ENCODE measurements at places on chromosomes 16 and 17.

DNA sequence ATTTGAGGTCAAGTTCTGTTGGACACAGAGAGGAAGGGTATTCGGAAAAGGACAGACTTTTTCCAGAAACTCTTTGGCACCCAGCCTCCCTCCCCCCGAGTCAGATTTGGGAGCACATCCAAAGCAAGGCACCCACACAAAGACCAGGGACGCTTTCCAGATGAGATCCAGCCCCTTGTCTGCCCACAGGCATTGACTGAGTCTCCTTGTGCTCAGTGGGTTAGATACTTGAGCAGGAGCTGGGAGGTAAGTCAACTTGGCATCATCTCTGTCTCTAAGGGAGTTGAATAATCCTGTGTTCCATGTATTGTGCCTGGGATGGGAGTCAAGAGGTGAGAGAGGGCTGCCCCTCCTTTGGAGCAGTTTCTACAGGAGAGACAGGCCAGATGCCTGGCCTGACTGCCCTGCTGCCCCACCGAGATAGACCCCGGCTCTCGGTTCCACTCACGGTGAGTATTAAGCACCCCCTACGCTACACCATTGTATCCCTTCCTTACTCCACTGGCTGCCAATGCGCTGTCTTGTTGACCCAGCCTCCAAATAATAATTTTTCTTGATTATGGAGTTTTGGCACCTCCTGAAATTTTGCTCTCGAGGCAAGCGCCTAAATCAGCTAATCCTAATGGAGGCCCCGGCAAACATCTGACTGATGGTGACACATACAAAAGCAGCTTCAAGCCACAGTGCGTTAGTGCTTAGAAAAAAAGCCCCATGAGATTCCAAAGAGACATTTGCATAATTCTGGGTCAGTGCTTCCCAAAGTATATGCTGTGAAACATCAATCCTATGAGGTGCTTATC lies 29.6 kb upstream of the MAP3K14 start:
- no peak for DNase-seq

GRCh38 chr16:47503936-47504335 lies 42.8 kb downstream of the PHKB start:
- no peak for DNase-seq

GRCh38 chr16:74832228-74832627 lies 57.6 kb upstream of the FA2H start:
- no peak for DNase-seq

- no peak for DNase-seq
These were observed 229.7 kb downstream of the SNX29 start for GRCh38 chr16:12206098-12206748.

DNA sequence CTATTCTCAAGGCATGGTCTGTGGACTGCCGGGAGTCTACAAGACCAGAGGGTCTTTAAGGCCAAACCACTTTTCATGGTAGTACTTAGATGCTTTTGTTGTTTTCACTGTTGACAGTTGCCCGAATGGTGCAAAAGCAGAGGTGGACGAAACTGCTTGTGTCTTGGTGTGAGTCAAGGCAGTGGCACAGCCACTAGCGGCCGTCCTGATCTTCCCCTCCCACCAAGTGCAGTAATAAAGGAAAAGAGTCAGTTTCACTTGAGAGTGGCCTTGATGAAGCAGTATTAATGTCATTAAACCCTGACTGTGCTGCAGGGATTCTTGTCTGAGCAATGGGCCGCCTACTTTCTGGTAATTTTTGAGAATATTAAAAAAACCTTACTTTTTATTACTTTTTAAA lies 109.1 kb downstream of the PRKCA start:
- DNase-seq, result no peak

DNA sequence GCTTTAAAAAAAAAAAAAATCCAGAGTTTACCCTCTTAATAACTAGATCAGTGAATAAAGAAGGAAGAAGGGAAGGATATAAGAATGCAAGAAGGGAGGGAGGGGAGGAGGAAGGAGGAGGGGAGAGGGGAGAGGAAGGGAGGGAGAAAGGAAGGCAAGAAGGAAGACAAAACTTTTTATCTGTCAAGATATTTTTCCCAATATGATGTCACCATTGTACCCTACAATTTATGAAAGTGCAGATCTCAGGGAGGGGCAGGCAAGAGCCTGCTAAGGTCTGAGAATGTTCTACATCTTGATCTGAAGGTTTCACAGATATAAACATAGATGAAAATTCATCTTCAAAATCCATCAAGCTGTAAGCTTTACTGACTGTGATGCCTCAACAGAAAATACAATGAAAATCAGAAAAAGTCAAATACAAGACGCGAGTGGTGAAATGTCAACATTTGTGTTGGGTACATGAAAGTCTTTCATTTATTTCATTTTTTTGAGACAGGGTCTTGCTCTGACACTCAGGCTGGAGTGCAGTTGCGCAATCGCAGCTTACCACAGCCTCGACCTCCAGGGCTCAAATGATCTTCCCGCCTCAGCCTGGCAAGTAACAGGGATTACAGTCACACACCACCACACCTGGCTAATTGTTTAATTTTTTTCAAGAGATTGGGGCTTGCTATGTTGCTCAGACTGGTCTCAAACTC lies 57.1 kb upstream of the EMP2 start:
- DNase-seq, result no peak

DNA sequence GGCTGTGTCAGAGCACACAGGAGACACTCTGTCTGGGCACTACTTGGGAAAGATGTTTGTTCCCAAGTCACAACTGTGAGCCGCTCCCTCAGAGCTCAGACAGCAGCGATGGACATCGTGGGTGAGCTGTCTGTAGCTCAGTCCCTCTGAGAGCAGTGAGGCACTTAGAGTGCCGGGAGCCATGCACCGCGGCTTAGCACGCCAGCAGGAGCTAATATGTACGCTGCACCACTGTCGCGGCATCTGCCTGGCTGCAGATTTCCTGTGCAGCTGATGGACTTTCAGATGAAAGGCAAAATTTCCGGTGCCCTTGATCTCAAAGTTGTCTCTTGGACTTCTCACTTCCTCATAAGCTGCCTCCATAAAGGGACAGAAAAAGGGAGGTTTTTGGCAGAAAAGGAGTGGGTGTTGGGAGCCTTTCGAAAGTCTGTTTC lies 92.8 kb upstream of the ZNF469 start:
- no peak for DNase-seq

DNA sequence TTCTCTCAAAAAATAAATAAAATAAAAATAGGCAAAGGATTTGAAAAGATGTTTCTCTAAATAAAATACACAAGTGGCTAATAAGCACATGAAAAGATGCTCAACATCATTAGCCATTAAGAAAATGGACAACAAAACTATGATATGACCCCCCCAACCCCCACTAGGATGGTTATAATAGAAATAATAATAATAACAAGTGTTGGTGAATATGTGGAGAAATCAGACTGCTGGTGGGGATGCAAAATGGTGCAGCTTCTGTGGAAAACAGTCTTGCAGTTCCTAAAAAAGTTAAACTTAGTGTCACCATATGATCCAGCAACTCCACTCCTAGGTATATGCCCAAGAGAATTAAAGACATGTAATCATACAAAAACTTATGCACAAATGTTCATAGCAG lies 9.0 kb upstream of the MYCBPAP start:
- DNase-seq, result no peak

DNA sequence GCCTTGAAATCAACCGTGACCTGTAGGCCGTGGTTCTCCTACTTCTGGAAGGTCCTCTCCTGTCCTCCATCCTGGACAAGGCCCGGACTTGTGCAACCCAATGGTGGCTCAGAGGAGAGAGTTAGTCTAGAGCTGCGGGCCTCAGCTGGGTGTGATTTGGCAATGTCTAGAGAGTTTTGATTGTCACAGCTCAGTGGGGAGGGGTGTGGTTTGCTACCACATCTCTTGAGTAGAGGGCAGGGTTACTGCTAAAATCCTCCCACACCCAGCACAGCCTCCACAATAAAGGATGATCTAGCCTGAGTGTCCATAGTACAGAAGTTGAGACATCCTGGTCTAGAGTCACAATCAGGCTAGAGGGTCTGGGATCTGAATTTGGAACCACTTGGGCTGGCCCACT lies 40.3 kb downstream of the MYH13 start:
- DNase-seq, result no peak

DNA sequence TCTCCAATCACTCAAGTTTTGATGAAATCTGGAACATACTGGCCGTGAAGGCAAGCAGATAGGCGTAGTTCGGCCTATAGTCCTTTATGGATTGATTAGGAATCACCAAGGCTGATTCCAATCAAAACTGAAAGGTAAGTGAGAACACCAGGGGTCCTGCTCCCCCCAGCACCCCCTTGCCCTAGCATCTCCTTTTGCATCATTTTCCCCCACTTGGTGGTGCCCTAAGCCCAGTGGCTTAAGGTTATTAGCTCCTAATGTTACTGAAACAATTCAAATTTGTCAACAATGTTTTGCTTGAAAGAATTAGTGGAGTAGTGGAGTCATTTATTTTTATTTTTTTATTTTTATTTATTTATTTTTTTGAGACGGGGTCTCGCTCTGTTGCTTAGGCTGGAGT lies 4.9 kb downstream of the SLFN14 start:
- no peak for DNase-seq

DNA sequence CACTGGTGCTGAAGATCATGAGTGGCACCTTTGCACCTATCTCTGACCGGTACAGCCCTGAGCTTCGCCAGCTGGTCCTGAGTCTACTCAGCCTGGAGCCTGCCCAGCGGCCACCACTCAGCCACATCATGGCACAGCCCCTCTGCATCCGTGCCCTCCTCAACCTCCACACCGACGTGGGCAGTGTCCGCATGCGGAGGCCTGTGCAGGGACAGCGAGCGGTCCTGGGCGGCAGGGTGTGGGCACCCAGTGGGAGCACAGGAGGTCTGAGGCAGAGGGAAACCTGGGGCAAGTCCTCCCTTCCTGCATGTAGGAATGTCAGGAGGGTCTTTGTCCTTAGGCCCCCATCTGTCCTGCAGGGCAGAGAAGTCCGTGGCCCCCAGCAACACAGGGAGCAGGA lies 6.5 kb upstream of the TRAF4 start:
- DNase-seq, result no peak

GRCh38 chr17:18141210-18141803 lies 32.8 kb downstream of the MYO15A start:
- no peak for DNase-seq

GRCh38 chr17:9644910-9645751 lies at the start of gene USP43:
USP43 (plus strand) TSS chr17:9645517; CDS start chr17:9645633, 116 bp downstream.
- DNase-seq, result no peak

GRCh38 chr16:60566901-60567300 lies 1469.3 kb downstream of the CDH8 start:
- DNase-seq, result no peak

GRCh38 chr17:7883781-7884386 lies 4.7 kb upstream of the CHD3 start:
- no peak for DNase-seq

DNA sequence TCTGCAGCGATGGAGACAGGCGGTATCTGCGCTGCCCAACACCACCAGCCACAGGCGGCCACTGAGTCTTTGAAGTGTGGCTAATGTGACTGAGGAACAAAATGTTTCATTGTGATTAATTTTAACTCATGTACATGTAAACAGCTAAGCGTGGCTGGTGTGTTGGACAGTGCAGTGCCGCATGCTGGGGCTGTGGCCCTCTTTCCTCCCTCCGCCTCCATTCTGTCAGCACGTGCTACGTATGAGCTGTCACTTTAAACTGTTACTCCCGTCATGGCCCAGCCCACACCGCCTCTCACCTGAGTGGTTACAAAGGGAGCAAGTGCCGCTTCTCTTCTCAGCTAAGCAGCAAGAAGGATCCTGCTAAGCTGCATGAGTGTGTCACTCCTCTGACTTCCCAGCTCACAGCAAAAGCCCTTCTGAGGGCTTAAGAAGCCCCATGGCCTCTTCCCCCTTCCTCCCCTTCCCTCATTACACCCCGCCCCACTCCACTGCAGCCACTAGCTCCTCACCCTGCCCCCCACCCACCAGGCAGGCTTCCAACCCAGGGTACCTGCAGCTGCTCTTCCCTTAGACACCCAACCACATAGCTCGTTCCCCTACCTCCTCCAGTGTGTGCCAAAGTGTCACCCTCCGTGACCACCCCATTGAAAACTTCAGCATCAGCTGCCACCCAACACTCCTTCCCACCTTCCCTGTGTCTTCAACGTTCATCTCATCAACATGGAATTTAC lies 15.0 kb downstream of the HASPIN start:
- no peak for DNase-seq

DNA sequence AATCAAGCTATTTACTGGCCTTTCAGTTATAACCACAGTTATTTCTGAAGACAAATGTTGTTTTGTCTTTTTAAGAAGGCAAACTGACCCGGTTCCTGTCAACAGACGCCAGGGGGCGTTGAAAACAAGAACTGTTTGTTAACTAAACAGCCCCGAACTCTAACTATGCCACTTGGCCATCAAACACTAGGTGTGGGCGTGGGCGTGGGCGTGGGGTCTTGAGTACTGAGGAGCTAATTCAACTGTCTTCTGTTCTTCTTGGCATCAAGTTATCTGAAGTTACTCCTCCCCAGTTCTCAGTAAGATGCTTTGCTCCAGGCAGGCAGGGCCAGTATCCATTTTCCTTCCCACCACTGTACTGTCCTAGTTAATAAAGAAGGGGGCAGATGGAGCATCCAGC lies 63.3 kb upstream of the MTMR4 start:
- no peak for DNase-seq

DNA sequence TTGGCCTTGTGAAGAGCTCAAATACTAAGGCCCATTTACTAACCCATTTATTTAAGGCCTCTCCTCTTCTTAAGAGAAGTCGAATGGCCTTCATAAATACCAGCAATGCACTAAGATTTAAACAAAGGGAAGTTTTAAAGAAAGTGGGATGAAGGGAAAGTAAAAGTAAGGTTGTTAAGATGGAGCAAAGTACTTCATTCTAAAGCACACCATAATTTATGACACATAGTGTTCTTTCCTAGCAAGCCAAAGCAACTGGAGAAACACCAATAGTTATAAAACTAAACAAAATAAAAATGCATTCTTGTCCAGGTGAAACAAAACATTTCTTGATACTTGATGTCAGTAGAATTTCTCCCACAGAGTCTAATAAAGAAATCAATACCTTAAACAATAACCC lies 27.9 kb downstream of the CDH11 start:
- no peak for DNase-seq

GRCh38 chr17:45248132-45248957 lies 13.5 kb downstream of the SPATA32 start:
- no peak for DNase-seq

Measured in esophagus squamous epithelium (tissue), 5 donors.